ENCODE measurements at places on chromosomes 3 and 15.

GRCh38 chr15:37967788-37968187 lies 33.3 kb downstream of the TMCO5A start:
- no peak for DNase-seq

DNA sequence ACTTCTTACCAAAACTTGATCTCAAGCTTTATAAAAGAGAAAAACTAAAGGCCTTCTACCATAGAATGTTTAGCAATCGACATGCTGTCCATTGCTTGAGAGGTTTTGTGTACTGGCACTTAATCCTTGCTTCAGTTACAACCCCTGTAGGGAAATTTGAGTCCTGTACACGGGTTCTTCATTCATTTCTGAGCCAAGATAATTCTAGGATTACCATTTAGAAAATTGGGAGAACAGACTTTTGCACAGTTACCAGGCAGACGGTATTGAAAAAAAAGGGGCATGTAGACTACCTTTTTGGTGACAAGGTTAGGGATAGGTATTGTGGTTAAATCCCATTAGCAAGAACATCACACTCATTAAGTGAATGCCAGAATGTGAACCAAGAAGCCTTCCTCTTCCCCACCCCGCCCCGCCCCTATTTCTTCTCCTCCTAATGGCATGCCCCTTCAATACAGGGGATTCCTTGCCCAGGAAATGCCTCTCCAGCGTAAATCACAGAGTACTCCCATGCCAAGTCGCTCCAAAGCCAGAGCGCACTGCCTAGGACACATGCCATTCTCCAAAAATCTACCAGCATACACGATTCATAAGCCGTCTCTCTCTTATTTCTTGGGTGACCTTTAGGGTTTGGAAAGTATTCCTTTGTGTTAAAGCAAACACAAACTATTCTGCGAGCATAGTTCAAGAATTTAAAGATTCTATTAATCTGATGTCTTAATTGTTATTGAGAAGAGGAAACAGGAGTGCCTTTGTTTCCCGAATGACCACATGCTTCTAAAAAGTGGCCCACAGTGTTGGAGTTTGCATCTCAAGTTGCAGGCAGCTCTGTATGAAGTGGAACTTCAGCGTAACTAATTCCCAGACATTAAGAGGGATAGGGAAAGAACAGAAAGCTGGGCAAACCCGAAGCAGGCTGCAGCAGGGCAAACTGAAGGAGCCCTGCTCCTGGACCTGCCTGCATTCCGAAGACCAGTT lies 164.0 kb upstream of the NR2F2 start:
- DNase-seq = no peak

GRCh38 chr3:134332344-134332743 lies 41.9 kb downstream of the AMOTL2 start:
- no peak for DNase-seq

- no peak for DNase-seq
These were observed 6.2 kb downstream of the HLTF start for GRCh38 chr3:149080011-149080698.

- peak; percentile 70 for DNase-seq
These were observed 15.4 kb upstream of the CSPG4 start for GRCh38 chr15:75727851-75728715.

GRCh38 chr3:11168881-11169805 lies 14.8 kb downstream of the HRH1 start:
- no peak for DNase-seq

DNA sequence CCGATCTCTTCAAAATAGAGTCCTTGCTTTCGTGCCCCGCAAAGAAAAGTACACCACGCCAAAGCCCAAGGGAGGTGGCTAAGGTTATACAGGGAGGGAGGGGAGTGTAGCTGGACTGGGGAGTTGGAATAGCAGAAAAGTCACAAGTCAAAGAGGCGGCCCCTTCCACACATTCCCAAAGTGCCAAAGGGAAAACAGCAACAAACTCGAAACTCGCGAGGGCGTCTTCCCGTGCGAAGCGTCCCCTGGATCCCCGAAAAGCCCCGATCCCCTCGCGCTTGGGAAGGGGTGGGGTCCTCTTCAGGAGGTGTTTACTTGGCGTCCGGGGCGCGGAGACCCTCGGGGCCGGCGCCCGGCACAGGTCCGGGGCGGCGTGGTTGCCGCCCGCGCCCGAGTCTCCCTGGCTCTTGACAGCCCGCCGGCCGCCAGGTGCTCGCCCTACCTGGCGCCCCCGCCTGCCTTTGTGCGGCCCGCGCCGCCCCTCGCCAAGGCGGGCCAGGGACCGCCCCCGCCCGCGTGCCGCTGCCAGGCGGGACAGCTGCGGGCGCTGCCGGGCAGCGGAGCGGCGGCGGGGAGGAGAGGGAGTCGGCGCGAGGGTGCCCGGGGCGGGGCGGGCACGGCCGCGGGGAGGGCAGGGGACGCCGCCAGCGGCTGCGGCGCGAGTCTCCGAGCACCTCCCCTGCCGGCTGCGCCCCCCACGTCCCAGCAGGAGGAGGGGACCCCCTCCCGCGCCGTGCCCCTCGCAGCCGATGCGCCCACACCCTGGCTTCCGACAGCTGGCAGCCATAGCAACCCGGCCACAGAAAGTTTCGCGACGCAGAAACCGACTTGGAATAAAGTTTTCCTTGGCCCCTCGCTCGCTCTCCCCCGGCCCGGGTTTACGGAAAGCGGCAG lies 966 bp downstream of the MYO1E start:
- DNase-seq = no peak
